Activated CD4-positive, alpha-beta T cell treated with anti-CD3 and anti-CD28 coated beads for 36 hours (primary cell): ENCODE measurements at places on chromosomes 1 and 21. TPM values are rescaled to one million over a fixed set of nuclear protein-coding genes. Genes with fewer than 3 reads are reported as not detected.

Gene CXADR
- total RNA-seq: 0.30 TPM

DNA sequence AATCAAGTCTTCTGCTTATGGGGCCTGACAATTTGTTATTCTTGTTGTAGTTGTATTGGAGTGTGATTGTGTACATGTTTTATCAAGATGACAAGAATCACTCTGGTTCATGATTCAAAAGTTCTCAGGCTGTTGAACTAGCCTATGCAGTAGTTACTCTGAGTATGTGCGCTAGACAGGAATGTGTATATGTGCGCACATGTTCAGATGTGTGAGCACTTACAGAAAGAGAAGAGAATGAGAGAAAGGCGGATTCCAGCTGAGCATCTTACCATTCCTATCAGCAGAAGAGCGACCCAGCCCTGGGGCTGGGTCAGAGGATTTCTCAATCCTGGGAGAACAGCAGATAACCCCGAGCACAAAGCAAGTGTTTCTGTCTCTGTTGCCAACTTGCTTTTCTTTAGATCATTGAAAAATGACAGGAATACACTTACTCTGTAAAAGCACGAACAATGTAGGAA lies 110.8 kb upstream of the HOOK1 start:
- no peak overlapping the region for H3K27ac ChIP-seq
- no peak for DNase-seq
- H3K4me1 ChIP-seq: peaks cover 2% of the 10 kb centered on the region
- H3K4me3 ChIP-seq: no peak overlapping the region
- no peaks in the 10 kb centered on the region for H3K27me3 ChIP-seq
- H3K36me3 ChIP-seq: no peaks in the 10 kb centered on the region

DNA sequence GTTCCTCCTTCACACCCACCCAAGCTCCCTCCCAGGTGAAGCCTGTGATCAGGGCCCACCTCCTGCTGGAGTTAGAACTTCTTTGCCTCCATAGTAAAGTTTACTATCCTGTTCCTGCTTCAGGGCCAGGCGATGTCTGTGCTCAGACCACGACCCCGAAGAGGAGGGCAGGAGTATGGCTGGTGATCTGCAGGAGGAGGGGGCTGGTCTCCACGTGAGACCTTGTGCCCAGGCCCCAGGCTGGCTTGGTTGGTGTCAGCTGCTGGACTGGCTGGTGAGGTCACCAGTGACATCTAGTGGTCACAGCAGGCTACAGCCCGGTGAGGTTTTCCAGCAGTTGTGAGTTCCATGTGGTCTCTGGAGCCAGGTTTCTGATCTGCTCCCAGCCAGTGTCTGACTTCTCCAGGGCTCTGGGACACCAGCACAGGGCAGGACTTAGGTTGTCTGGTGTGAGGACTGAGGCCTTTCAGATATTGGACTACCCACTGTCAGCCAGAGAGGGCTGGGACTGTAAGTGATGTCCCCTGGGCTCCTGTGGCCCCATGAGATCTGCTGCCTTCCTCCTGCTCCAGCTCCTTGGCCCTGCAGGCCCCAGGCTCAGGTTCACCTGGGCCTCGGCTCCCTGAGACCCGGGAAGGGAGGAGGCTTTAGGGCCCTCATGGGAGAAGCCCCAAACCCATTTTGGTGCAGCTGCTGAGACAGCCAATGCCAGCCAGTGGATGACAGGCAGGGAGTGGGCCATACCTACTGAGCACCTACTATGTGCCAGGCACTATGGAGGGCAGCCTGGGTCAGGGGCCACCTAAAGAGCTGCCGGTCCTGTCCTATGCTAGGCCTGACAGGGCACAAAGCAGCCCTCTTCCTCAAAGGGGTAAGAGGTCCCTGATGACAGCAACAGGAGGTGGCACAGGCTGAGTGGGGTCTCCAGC lies 6.0 kb upstream of the UBL4B start:
- no peak overlapping the region for H3K4me3 ChIP-seq
- no peak overlapping the region for H3K27ac ChIP-seq
- peak; percentile 78 for DNase-seq
- peaks cover 6% of the 10 kb centered on the region for H3K27me3 ChIP-seq

DNA sequence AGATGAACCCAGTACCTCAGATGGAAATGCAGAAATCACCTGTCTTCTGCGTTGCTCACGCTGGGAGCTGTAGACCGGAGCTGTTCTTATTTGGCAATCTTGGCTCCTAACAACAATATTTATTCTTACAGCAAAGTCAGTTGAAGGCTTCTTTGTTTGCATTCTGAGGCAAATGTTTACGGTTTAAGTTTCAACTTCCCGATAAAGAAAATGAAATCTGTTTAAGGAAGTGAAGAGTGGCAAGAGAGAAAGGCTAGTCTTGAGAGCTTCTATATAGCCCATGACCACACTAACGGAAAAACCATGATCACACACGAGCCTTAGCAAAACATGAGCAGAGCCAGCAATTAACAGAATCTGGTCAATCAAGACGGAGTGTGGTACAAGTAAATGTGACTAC lies 122.6 kb upstream of the ZNHIT6 start:
- H3K4me3 ChIP-seq: no peak overlapping the region
- no peak overlapping the region for H3K27ac ChIP-seq
- H3K27me3 ChIP-seq: no peaks in the 10 kb centered on the region
- DNase-seq: no peak

Gene LCE1F
- total RNA-seq: not detected

DNA sequence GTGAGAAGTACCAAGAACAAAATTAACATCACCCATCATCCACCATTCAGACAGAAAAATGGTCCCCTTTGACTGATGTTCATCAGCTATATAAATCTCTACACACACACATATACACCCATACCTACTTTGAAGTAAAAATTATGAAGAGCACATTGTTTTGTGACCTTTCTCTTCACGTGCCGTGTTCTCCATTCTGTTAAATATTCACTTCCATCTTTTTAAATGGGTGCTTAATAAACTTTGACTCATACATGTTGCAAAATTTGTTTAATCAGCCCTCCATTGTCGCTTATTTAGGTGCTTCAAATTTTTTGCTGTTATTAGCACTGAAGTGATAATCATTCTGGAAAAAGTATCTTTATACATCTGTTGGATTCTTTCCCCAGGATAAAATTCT lies 80.1 kb downstream of the CLIC6 start:
- DNase-seq: no peak
- no peaks in the 10 kb centered on the region for H3K36me3 ChIP-seq
- peaks cover 5% of the 10 kb centered on the region for H3K4me1 ChIP-seq
- no peak overlapping the region for H3K27ac ChIP-seq
- H3K4me3 ChIP-seq: no peak overlapping the region
- peaks cover 10% of the 10 kb centered on the region for H3K27me3 ChIP-seq

DNA sequence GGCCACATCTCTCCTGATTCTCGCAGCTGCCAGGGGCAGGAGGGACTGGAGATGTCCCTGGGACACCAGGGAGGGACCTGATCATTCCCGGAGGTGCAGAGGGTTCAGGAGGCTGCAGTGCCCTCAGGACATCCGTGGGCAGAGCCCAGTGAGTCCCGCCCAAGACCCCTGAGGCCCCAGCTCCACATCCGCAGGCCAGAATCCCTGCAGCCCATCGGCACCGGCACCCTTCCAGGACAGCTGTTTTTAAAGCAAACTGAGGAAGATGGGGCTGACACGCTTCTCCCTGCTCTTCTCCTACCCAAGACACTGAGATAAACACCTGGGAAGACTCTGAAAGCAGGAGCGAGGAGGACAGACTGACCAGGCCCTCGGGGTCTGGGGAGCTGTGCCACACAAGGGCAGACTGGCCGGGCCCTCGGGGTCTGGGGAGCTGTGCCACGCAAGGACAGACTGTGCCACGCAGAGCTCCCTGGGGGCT lies 25.5 kb downstream of the SLC19A1 start:
- H3K4me1 ChIP-seq: peaks cover 13% of the 10 kb centered on the region
- peaks cover 51% of the 10 kb centered on the region for H3K36me3 ChIP-seq
- H3K27ac ChIP-seq: peak overlapping the region; percentile 91
- no peak overlapping the region for H3K4me3 ChIP-seq

DNA sequence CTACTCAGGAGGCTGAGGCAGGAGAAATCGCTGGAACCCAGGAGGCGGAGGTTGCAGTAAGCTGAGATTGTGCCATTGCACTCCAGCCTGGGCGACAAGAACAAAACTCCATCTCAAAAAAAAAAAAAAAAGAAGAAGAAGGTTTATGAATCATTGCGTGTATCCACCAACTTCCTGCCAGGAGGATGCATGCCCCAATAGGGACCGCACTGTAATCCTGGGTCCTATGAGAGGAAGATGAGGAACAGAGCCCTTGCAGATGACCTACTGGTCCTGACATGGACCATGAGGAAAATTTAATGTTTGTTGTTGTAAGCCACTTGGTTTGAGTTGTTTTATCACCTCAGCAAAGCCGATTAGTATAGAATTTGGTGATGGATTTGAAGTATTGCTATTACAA lies 56.7 kb downstream of the PTGS2 start:
- H3K4me3 ChIP-seq: no peak overlapping the region
- peaks cover 10% of the 10 kb centered on the region for H3K4me1 ChIP-seq
- no peak overlapping the region for H3K27ac ChIP-seq
- no peaks in the 10 kb centered on the region for H3K36me3 ChIP-seq
- peaks cover 8% of the 10 kb centered on the region for H3K27me3 ChIP-seq
- DNase-seq: no peak

DNA sequence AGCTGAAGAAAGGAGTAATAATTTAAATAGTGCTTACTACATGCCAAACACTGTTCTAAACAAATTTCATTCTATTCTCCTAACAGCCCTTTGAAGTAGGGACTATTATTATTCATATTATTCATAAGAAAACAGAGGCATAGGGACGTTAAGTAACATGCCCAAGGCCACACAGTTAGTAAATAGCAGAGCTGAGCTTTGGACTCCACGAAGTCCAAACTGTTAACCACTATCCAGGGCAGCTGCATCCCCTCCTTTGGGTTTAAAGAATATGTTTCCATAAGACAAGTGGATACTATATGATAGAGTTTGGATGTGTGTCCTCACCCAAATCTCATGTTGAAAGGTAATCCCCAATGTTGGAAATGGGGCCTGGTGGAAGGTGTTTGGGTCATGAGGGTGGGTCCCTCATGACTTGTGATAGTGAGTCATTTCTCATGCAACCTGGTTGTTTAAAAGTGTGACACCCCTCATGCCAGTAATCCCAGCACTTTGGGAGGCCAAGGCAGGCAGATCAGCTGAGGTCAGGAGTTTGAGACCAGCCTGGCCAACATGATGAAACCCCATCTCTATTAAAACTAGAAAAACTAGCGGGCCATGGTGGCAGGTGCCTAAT lies 144.0 kb upstream of the CXADR start:
- no peak overlapping the region for H3K27ac ChIP-seq
- H3K36me3 ChIP-seq: no peaks in the 10 kb centered on the region
- no peak for DNase-seq
- no peak overlapping the region for H3K4me3 ChIP-seq
- H3K4me1 ChIP-seq: peaks cover 9% of the 10 kb centered on the region
- peaks cover 14% of the 10 kb centered on the region for H3K27me3 ChIP-seq

DNA sequence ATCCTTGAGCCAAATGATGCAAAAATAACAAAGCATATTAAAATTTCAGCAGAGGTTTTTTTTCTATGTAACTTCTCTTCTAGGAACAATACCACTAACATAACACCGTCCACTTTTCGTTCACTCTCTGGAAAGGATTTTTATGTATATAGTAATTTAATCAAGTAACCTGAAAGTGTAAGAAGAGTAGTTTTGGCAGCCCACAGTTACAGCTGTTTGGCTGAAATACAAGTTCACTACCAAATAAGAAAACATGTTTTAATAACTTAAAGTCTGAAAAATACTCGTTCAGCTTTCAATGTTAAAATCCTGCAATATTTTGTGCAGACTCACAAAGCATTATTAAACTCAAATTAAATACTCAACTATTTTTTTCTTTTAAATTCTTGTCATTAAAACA lies 896.8 kb upstream of the ADGRL4 start:
- H3K27ac ChIP-seq: no peak overlapping the region
- DNase-seq: no peak
- H3K36me3 ChIP-seq: no peaks in the 10 kb centered on the region
- no peaks in the 10 kb centered on the region for H3K27me3 ChIP-seq
- no peak overlapping the region for H3K4me3 ChIP-seq

DNA sequence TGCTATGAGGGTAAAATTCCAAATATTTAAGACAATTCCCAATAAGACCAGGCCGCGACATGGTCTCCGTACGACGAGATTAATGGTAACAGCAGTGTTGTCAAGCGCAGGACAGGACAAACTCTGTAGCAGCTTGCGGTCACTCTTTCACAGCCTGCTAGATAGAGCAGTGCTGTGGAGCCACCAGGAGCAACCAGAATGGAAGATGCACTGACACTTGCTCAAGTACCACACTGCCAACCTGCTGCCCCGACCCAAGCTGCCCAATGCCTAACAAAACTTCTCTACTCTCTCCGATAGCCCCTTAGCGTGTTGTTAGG lies 636 bp downstream of the WARS2 start:
- no peaks in the 10 kb centered on the region for H3K27me3 ChIP-seq
- H3K4me3 ChIP-seq: no peak overlapping the region
- H3K27ac ChIP-seq: no peak overlapping the region
- no peak for DNase-seq

DNA sequence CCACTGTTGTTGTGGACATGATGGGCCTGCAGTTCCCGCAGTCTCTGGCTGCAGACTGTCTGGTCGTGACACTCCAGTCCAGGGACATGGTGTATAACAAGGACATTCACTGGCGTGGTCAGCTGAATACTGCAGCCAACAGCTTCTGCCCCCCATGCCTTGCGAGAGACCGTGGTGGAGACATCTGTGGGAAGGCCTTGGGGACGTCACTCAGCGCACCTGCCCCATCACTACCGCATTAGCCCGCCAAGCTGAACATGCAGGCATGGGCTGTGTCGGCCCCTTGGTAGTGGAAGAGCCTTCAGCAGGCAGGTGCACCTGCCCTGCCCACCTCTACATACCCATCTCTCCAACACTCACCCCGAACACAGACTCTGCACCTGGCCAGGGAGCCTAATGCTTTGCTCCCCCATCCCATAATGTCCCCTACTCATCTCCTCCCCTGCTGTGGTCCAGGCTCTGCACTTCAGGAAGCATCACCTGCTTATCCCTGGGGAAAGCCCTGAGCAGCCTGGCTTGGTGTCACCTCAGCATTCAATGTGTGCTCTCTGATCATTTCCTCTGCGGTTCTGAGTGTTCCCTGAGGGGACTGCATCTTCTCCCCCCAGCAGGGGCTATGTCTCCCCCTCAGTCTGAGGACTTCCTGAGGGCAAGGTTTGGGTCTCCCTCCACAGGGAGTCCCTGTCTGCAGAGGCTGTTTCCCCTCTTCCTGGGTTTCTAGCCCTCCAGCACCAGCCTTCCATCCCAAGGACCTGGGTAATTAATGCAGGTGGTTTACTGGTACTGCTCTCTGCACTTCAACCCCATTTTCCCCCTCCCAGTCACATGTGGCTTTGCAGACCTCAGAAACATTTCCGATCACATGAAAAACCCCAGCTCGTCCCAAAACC lies 3.2 kb downstream of the PGLYRP4 start:
- no peak overlapping the region for H3K27ac ChIP-seq
- H3K36me3 ChIP-seq: no peaks in the 10 kb centered on the region
- peaks cover 9% of the 10 kb centered on the region for H3K27me3 ChIP-seq
- DNase-seq: peak; percentile 32
- peaks cover 33% of the 10 kb centered on the region for H3K4me1 ChIP-seq
- H3K4me3 ChIP-seq: no peak overlapping the region

GRCh38 chr1:6603238-6603914 lies 707 bp upstream of the KLHL21 start:
- H3K36me3 ChIP-seq: peaks cover 14% of the 10 kb centered on the region
- peak; percentile 73 for DNase-seq
- peak overlapping the region; percentile 70 for H3K4me3 ChIP-seq

- peaks cover 25% of the 10 kb centered on the region for H3K27me3 ChIP-seq
- H3K27ac ChIP-seq: no peak overlapping the region
- H3K36me3 ChIP-seq: no peaks in the 10 kb centered on the region
- DNase-seq: peak; percentile 75
Measured at GRCh38 chr1:228037401-228038386, 30.9 kb downstream of the WNT3A start.
